GM12891 (cell line): ENCODE measurements at places on chromosomes 5 and 9.

DNA sequence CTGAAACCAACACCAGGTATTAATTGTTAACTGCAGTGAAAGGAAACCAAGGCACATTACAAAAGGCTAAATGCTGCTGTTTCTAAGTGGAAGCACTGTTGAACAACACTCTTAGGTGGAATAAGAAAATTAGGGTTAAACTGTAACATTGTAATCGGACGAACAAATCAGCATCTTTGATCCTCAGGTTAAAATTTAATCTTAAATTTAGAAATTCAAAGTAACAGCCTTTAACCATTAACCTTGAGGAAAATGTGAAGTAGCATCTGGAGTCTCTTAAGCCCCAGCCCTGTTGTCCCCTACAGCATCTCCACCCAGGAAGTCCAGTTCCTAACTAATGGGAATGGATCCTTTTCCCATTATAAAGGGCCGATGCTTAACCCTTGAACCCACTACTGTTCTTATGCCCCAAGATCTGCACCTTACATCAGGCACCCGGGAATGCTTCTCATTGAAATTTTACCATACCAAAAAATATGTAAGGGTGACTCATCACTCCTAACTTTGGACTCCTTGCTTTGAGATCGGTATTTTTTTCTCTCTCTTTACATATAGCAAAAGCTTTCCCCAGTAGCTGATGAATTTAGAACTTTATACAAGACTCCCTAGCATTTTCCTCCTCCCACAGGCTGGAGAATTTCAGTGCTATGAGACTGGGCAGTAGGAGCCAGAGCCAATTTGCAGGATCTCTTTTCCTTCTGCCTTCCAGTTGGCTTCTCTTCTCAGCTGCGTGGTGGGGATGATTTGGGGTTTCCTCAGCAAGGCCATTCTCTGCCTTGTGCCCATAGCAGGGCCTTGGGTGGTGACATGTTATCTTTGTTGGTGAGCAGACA lies 32.0 kb upstream of the ITGA2 start:
- no peak for DNase-seq

GRCh38 chr5:132389585-132390286 lies 20.2 kb downstream of the SLC22A5 start:
- DNase-seq = no peak

DNA sequence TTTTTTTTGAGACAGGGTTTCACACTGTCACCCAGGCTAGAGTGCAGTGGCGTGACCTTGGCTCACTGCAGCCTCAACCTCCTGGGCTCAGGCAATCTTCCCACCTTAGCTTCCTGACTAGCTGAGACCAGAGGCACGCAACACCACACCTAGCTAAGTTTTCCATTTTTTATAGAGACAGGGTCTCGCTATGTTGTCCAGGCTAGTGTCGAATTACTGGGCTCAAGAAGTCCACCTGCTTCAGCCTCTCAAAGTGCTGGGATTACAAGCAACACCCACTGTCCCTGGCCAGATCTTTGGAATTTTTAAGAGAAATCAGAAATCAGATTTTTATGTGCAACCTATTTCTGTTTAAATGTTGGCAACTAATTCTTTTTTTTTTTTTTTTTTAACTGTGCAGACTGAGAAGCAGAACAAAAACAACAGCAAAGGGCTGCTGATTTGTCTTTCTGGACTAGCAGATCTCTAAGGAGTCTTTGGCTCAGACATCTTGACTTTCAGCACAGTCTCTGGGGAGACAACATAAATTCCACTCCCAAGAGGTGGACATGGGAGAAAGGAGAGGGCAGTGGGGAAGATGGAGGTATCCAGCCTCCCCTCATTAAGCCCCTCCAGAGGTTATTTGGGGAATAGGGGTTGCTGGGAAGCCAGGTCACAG lies 54.4 kb upstream of the FABP6 start:
- DNase-seq = no peak

GRCh38 chr9:68844631-68845612 lies 139.9 kb downstream of the PIP5K1B start:
- no peak for DNase-seq

GRCh38 chr9:113695901-113696300 lies 180.2 kb upstream of the ZNF618 start:
- DNase-seq = no peak

GRCh38 chr9:135879619-135880018 lies 27.7 kb downstream of the CAMSAP1 start:
- DNase-seq = no peak

GRCh38 chr9:78214492-78214891 lies 21.4 kb upstream of the CEP78 start:
- no peak for DNase-seq

DNA sequence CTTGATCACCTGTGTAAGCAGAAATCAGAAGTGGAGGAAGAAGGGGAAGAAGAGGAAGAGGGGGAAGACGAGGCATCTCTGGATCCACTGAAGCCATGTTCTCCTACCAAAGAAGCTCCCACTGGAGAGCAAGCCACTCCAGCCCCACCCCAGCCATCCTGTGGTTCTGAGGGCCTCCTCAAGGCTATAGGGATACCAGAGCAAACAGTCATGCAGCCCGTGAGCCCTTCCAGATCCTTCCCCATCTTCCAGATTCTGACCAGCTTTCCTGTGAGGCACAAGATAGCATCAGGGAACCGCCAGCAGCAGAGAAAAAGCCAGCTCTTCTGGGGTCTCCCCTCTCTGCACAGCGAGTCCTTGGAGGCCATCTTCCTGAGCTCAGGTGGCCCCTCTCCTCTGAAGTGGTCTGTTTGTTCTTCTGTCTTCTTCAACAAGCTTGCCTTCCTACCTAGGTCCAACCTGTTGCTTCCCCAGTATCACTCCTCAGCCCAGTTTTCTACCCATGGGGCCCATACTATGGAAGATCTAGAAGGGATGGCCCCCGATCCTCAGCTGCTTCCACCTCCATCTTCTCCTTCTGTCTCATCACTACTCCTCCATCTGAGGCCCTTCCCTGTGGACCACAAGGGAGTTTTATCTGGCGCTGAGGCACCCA lies 29.4 kb downstream of the VCP start:
- DNase-seq = no peak
